ENCODE measurements at places on chromosomes 12 and 14.

GRCh38 chr12:19779395-19780056, 340.2 kb downstream of the AEBP2 start:
- no peak for DNase-seq

GRCh38 chr12:102300824-102301461, 103.3 kb upstream of the PMCH start:
- no peak for DNase-seq

DNA sequence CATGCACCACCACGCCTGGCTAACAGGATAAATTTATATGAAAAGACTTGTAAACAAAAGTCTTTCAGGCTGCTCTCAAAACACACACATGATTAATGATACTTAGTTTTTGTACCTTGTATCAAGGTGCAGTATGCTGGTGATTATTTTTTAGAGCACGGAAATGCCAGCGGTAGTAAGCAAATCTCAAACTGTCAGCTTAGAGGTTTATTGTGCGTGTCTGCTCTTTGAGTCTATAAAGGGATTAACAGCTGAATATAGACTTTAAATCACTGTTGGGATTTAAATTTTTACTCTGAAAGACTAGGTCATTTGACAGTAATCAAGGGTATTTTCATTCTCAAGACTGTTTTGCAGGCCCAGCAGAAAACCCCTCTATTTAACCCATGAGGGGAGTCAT, 50.5 kb downstream of the PLEKHA5 start:
- no peak for DNase-seq

- DNase-seq = no peak
Measured at GRCh38 chr12:126353604-126354003, 1288.4 kb downstream of the AACS start.

GRCh38 chr12:92556637-92557421, 146.0 kb upstream of the PLEKHG7 start:
- DNase-seq = no peak

GRCh38 chr12:89075880-89076540, 276.3 kb downstream of the DUSP6 start:
- no peak for DNase-seq

DNA sequence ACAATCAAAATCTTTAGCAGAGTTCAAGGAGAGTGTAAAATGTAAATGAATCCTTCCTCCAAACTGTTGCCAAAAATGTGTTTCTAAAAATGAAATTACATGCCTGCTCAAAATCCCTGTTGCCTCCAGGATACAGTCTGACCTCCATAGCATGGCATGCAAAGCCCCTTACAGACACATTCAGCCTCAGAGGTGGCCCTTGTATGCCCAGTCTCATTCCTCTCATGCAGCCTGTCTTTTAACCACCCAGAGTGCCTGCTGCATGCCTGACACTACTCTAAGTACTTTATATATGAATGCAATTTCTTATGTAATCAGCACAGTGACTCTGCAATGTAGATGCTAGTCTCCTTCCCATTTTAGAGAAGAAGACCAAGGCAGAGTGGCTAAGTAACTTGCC, 24.4 kb upstream of the PTPRQ start:
- no peak for DNase-seq
